ENCODE measurements at places on chromosomes 11 and 22. TPM values are rescaled to one million over a fixed set of nuclear protein-coding genes. Genes with fewer than 3 reads are reported as not detected.

HBD gene
- total RNA-seq: not detected

TCF20 gene
- total RNA-seq: 65.3 TPM

LINC01488 gene
- not detected for total RNA-seq

KCNQ1OT1 gene
- 0.21 TPM for total RNA-seq

PATE4 gene
- not detected for total RNA-seq

APOL1 gene
- 35.6 TPM for total RNA-seq

Measured in activated CD8-positive, alpha-beta memory T cell treated with anti-CD3 and anti-CD28 coated beads for 36 hours (primary cell).